Bronchial epithelial cell (primary cell): ENCODE measurements at places on chromosomes 7 and 10.

DNA sequence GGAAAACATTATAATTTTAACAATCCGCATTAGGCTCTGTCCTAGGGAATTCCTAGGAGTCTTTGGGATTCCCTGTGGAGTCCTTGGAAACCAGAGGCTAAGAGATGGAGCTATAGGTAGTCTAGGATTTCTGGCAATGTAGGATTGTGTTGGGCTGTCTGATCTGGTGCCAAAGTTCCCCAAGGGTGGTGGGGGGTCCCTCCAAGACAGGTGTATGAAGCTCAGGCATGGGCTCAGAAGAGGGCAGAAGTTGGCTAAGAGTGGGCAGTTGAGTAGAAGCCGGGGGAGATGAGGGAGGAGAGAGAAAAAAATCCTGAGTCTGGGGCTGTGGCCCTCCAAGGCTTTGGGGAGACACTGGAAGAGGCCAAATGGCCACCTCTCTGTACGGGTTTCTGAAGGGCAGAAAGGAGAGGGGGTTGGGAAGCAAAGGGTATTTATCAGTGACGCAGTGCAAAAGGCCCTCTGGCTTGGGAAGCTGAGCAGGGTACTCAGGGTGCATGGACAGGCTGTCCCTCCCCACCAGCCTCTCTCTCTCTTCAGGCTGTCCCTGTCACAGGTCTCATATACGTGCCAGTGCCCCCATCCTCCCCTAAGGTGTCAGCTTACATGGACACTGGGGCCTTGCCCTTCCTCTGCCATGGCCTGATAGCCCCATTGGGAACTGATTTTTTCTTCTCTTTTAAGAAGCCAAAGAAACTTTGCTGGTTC lies 929 bp downstream of the HOXA6 start:
- DNase-seq: no peak

DNA sequence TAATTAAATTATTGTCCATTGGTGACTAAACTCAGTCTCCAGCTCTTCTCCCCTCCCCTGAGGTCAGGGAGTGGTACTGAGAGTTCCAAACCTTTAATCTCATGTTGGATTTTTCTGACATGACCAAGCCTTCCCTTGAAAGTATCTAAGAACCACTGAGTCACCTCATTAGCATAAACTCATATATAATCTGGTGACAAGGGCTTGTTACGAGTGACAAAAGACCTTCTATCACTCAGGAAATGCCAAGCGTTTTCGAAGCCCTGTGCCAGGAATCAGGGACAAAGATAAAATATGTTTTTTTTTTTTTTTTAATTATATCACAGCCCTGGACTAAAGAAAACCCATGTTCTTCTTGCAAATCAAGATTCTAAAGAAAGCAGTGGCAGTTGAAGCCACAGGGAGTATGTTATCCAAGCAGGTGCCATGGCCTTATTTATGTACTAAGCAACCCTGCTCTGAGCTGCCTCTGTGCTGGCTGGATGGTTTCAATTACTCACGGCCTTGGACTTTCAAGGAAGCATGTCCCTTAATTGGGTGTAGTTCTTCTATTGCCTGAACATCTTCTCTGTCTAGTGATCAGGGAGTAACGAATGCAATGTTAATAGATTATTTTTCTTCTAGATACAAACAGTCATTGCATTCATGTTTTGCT lies 169.0 kb upstream of the PRKCQ start:
- DNase-seq: peak; percentile 92

GRCh38 chr10:48931188-48931587 lies 8.5 kb downstream of the LRRC18 start:
- DNase-seq: no peak

DNA sequence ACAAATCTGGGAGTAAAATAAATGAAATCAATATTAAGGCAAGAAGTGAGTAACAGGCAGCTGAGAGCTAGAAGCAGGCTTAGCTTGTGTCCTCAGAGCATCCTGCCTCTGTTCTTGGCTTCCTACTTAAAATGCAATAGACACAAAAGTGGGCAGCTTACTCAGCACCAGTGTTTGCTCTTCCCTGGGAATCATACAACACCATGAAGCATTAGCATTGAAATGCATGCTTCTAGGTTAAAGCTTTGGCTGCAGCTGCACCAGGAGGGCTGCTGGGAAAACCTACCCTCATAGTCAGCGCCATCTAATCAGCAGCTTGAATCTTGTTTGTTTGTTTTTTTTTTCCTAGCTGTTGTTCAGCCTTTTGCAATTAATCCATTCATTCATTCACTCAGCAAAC lies 104.2 kb upstream of the VWC2 start:
- no peak for DNase-seq

GRCh38 chr7:155363852-155364600 lies 66.3 kb downstream of the INSIG1 start:
- no peak for DNase-seq
